Stimulated activated CD8-positive, alpha-beta memory T cell treated with anti-CD3 and anti-CD28 coated beads, Interleukin-7, amount 100 ng/mL, for 4 hours (primary cell): ENCODE measurements at places on chromosomes 1 and 21.
A peak's percentile ranks its signal among the peaks of the same experiment; 100 is the strongest.

DNA sequence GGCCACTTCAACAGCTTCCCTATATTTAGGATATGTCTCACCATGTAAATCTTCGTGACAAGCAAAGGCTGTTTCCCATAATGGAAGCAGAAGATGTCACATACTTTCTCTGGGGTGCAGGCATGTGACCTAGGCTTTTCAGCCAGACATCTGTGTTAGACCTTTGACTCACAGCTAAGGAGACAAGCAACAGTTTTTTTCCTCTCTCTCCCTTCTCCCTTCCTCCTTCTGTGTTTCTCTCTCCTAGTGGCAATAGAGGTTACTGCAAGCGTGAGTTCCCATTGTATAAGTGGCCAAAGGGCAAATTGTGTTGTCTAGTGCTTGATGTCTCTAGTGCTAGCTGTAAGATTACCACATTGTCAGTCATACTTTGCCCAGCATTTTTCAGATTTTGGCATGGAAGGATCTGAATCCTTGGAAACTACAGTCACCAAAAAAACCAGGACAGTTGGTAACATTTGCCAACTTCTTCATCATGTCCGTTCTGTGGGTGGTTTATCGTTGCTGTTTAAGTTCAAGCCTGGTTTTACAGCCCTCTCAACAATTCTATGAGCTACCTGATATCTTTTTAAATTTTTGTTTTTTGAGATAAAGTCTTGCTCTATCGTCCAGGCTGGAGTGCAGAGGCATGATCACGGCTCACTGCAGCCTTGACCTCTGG lies 44.4 kb upstream of the RABGAP1L start:
- no peak for DNase-seq

GRCh38 chr1:162983671-162984425 lies 85.3 kb upstream of the RGS4 start:
- no peak for DNase-seq

DNA sequence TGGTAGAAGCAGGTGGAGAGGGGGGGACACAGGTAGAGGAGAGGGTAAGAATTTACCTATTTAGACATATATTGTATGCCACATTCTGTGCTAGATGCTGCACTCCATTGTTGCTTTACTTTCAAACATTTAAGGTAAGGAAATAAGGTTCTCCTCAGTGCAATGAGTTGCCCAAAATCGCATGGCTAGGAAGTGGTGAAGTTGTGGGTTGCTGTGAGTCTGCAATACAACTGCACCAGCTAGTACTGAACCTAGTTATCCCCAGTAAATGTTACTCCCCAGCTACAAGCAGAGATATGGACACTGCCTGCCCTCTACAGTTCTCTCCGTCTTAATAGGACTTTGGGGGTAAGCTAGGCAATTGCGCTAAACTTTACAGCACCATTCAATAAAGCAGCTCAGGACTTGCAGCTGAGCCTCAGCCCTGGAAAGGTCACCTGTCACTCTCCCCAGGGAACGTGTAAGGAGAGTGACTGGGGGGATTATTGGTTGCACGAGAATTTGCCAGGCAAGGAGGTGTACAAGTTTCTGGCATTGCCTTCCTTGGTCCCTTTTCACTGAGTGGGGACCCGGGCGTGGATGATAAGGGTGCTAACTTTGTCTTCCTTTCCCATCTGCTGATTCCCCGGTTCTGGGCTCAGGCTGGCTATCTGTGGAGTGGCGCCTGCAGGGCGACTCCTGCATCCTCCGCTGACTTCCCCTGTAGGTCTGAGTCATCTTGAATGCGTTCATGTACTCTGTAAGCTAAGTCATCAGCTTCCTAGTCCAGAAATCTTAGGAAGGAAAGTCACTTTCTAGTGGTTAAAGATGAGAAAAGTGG lies 71.3 kb upstream of the CNTN2 start:
- DNase-seq: no peak

GRCh38 chr1:205532996-205533735 lies 28.7 kb downstream of the CDK18 start:
- no peak for DNase-seq

DNA sequence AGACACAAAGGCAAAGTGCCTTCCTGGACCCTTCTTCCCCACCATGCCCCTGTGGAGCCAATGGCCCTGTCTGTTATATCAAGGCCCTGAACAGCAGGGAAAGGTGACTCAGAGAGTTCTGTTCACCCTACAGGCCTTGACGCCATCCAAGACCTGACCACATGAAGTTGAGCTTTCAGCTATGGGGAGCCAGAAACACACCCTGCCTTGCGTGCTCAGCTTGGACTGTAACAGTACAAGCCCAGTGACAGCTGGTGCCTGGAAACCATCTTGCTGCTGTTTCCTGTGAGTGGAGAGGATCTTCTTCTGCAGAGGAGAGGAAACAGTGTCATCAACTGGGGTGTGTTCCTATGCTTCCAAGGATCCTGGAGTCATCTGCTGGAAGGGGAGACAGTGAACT lies 165.0 kb upstream of the IRF2BP2 start:
- no peak for DNase-seq

DNA sequence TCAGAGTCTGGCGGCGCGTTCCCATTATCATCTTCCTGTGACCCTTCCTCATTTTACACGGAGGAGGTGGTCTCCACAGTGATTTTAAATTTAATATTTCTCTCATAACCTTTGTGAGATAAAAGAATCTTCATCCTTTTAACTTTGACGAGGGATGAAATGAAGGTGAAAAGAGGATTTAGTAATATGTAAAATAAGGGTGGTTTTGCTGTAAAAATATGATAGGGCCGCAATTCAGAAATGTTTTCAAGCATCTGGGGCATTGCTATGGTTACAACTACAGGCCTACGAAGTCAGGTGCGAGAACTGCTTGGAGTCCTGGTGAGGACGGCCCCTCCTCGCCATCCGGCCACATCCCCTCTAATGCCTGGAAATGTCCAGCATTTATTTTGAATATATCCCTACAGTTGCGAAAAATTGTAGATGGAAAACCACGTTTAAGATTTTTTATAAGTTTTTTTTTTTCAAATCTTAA lies 422 bp upstream of the RSBN1 start:
- no peak for DNase-seq

DNA sequence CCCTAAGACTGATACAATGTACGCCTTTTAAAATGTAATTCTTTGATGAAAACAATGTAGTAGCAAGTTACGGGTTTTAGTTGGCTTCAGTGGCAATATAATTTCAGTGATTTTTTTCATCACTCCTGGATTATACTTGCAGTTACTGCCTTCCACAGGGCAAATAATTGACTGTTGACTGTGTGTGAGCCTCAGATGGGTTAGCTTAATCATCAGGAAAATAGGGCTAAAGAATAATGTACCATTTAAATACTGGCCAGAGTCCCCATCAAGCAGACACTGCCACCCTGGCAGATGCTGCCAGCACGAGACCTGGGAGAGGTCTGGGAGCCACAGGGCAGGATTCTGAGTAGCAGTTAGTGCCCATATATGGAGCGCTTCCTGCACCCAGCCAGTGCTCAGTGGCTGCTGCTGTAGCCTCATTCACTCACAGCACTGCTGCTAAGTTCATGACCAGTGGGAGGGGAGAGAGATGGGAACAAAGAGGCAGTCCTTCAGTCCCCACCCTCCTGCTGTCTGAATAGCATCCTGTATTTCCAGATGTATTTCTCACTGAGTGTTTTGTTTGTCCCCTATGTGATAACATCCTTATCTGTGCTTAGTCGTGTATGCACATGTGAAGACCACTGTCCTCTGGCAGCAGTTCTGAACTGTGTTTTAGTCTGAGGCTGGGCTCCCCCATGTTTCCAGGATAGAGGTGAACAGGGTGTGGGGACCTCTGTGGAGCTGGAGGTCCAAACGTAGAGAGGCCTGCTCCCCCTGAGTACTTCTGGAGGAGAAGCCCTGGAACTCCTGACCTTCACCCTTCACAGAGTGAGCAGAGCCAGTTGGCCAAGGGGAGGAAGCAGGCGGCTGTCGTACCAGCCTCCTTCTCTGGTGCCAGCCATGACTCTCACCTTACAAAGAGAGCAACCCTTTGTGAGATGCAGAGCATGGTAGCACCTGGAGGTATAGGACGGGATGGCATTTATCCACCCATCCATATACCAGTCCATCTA lies 80.4 kb downstream of the ADARB1 start:
- no peak for DNase-seq

GRCh38 chr1:19433719-19433998 lies 51.7 kb downstream of the CAPZB start:
- DNase-seq: no peak

- DNase-seq: no peak
Measured at GRCh38 chr1:28244549-28245251, 8.8 kb downstream of the ATP5IF1 start.

- no peak for DNase-seq
Measured at GRCh38 chr21:18449605-18450550, 46.3 kb upstream of the TMPRSS15 start.

- DNase-seq: no peak
Measured at GRCh38 chr1:44822131-44822701, 13.9 kb downstream of the BTBD19 start.

- peak; percentile 24 for DNase-seq
Measured at GRCh38 chr1:171654942-171655745, 2.7 kb upstream of the MYOC start.

- no peak for DNase-seq
Measured at GRCh38 chr1:111285879-111286278, 4.8 kb upstream of the CHIA start.

DNA sequence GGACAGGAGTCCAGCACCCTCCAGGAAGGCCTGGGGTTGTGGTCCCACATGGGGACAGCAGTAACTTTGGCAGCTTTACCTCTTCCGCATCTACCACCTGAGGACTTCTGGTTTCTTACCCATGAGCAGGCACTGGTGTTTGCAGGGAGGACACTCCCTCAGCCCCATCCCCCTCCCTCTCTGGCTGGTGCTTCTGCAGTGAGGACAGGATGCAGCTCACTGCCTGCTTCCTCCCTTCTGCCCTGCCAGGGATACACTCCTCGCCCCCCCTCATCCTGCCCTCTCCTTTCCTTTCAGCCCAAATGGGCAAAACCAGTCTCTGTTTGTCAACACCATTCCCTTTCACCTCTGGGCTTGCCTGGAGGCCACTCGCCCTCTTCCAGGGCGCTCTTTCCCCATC lies 62.4 kb downstream of the KIRREL1 start:
- no peak for DNase-seq

- DNase-seq: no peak
Measured at GRCh38 chr1:214248311-214249085, 32.5 kb upstream of the SMYD2 start.

DNA sequence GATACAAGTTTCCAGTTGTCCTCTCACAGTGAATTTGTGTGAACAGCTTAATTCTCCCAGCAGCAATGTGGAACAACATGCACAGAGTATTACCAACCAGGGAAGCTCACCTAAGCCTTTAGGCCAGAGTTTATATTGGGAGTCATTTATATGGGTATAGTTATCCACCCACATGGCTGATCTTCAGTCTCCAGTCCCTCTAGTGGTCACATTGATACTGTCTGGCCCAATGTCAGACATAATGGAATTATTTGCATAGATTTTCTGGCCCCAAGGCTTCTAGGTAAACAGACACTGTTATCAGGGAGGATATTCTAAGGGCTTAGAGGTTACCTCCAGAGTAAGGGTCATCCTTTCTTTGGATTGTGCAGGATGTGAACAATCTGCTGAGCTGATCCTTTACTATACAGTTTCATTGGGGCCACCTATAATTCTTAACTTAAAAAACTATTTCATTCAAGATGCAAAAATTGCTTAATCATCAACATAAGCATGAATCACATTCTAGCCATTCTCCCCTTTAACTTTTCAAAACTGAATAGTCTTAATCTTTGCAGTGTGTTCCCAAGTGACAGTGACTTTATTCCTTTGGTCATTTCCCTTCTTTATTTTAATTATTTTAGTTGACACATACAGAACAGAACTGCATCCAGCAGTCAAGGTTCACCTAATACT lies 210.9 kb downstream of the LTN1 start:
- no peak for DNase-seq

GRCh38 chr1:100441651-100442050 lies 89.3 kb downstream of the CDC14A start:
- DNase-seq: no peak

DNA sequence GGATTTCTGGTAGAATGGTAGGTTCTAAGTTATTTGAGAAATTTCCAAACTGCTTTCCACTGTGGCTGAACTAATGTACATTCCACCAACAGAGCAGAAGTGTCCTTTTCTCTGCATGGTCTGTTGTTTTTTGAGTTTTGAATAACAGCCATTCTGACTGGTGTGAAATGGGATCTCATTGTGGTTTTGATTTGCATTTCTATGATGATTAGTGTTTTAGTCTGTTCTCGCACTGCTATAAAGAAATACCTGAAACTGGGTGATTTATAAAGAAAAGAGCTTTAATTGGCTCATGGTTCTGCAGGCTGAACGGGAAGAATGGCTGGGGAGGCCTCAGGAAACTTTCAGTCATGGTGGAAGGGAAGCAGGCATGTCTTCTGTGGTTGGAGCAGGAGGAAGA lies 80.3 kb downstream of the SDCCAG8 start:
- DNase-seq: no peak

DNA sequence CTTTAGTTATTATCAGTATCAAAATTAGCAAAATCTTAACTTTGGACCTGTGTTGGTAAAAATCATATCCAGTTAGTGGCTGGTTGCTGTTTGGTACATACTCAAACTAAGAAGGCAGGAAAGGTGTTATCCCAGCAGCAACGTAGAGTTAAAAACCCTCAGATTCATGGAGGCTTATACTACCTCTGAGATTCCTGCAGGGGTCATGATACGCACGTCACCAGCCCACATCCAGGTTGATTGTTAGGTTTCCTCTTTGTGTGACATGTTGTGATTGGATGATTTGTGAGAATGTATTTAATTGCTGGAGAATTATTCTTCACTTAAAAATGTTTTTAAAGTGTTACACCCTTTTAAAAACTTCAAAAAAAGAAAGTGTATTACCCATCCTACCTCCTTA lies 423.3 kb upstream of the ADGRL2 start:
- no peak for DNase-seq

GRCh38 chr1:39407510-39407895 lies 83.9 kb upstream of the BMP8A start:
- DNase-seq: no peak

- DNase-seq: no peak
Measured at GRCh38 chr1:219741011-219741970, 128.4 kb upstream of the ZC3H11B start.

- DNase-seq: no peak
Measured at GRCh38 chr1:209629621-209630382, 22.4 kb downstream of the LAMB3 start.

DNA sequence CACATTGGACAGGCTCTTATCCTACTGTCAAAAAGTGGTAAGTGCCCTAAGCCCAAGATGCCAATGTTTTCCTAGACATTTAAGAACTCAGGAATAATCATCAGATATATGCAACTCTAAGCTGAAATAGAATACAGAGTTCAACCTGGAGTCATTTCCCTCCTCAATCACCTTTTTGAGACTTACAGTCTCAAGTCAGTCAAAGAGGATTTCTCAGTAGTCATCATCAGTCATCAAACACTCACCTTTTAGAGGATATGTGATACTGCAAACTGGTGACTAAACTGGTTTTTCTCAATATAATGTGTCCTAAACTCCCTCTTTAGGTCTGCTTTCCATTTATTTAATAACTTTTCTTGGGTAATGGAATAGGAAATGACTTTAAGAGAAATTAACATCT lies 145.3 kb upstream of the ADAMTS5 start:
- DNase-seq: no peak

- no peak for DNase-seq
Measured at GRCh38 chr1:169456029-169456428, 28.8 kb upstream of the CCDC181 start.
